ENCODE measurements at places on chromosomes 7 and 10.

- peak; percentile 5 for DNase-seq
Measured at GRCh38 chr10:93068411-93069244, 5.1 kb upstream of the CYP26A1 start.

DNA sequence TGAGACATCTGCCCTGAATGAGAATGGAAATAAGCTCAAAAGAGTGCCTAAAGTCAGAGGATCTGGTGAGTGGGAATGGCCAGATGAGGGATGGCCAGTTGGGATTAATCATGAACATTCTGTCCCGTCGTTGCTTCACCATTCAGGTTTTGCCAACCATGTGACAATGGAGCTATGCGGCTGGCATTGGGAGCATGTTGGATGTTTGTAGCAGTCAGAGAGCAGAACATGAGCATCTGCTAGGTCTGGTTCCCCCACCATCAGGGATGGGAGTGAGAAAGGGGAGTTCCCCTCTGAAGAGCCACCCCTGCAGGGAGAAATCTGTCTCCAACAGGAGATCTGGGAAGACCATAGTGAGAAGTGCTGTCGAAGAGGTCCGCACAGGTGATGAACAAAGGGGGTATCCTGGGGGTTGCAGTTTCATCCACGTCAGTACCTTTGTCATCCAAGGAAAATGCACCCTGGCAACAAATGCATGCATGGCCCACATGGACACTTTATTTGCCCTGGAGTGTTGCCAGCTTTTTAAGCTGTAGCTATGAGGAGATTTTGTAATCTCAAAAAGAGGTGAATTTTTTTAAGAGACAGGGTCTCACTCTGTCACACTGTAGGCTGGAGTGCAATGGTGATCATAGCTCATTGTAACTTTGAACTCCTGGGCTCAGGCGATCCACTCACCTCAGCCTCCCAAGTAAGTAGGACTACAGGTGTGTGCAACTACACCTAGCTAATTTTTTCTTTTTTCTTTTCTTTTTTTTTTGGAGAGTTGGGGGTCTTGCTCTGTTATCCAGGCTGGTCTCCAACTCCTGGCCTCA is 190.2 kb downstream of the CAMK1D start:
- peak; percentile 50 for DNase-seq

DNA sequence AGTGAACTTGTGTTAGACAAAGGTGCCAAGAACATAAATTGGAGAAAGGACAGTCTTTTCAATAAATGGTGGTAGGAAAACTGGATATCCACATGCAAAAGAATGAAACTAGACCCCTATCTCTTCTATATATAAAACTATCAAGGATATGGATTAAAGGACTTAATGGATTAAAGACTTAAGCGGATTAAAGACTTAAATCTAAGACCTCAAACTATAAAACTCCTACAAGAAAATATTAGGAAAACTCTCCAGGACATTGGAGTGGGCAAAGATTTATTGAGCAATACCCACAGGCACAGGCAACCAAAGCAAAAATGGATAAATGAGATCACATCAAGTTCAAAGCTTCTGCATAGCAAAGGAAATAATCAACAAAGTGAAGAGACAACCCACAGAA is 242.9 kb upstream of the MEOX2 start:
- no peak for DNase-seq

- DNase-seq = no peak
Measured at GRCh38 chr10:129961157-129961701, 2.8 kb downstream of the EBF3 start.

GRCh38 chr7:157523371-157523765 is 186.6 kb downstream of the DNAJB6 start:
- no peak for DNase-seq

DNA sequence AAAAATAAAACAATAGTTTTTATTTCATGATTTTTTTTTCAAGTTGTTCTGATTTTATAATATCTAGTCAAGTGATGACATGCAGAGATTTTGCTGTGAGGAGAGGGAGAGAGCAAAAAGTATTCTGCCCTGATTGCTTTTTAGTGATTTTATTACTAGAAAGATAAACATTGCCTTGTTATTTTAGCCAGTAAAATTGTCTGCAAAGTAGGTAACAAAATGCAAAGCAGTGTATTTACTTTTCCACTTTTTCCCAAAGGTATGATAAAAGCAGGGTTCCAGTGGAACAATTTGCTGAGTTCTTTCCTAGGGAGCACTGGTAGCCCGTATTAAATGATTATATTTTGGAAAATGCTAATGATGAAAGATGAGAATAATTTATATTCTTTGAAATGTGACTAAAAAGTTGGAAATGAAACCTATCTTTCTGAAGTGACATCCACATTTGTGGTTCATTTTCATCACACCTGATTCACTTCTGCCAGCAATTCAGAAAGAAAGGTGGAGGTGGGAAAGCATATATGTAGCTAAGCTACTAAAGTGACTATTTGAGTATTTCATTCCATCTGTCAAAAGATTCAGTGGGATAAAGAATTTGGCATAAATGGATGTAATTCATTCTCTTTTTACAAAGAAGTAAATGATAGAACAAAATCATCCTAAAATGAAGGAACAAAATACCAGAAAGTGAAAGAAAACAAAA is 300.3 kb downstream of the ADK start:
- DNase-seq = no peak

DNA sequence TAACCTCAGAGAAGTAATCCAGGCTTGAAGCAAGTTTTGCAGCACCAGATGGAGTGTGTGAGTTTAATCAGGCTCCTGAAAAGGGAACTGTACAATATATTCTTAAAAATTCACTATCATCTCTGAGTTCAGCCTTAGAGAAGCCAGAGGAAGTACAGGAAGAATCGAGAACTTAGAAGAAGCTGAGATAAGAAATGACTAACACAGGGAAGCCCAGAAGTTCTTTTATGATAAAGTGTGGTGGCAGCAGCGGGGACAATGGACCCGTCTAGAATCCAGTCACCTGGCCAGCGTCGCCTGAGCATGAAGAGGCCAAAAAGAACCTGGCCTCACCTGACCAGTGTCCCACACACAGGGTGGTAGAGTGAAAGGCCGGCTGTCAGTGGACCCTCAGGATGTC is 161.0 kb downstream of the USP6NL start:
- DNase-seq = no peak

DNA sequence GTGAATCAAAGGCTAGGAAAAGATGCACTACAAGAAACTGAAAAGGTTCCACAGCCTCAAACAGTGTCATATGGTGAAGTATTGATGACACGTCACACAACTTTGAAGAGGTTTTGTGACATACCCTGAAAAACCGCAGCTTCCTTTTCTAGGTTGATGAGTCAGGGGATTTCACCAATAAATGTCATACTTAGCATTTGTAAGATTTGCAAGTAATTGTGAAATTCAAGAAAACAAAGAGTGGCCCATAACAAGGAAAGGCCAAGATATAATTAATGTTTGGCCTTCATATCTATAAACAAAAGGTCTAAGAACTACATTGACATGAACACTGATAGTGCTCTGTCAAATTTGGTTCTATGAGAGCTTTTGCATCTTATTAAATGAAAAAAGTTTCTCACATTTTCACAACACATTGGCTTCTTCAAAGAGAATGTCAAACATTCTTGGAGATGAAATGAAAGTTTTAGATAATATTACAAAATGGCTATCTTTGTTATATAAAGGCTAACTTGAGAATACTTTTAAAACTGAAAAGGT is 62.0 kb upstream of the NAMPT start:
- no peak for DNase-seq

DNA sequence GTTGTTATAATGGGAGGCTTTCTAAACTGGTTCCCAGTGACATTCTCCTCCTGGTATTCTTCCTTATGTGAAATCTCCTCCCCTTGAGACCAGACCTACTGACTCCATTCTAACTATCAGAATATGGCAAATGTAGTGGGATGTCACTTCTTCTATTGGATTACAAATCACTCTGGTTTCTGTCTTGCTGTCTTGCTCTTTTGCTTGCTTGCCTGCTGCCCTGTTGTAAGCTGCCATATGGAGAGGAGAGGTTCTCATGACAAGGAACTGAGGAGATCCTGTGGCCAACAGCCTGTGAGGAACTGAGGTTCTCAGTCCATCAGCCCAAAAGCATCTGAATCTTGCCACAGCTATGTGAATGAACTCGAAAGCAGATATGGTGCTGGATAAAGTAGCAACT is 4.7 kb upstream of the NRCAM start:
- peak; percentile 87 for DNase-seq

GRCh38 chr10:118501171-118501570 is 94.3 kb downstream of the PRLHR start:
- no peak for DNase-seq

DNA sequence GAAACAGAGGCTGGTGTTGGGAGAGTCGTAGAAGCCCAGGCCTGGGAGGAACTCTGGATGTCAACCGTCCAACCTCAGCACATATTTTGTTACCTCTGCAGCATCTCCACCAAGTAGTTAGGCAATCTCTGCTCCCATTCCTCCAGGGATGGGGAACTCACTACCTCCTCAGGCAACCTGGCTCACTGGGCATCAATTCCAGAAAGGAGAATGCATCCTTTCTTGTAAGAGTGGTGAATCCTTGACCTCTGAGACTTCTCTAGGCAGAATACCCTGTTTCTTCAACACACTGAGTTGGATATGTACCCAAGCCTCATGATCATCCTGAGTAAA is 136.7 kb upstream of the ZMIZ1 start:
- no peak for DNase-seq

- no peak for DNase-seq
Measured at GRCh38 chr7:98514211-98515031, 102.7 kb upstream of the NPTX2 start.

DNA sequence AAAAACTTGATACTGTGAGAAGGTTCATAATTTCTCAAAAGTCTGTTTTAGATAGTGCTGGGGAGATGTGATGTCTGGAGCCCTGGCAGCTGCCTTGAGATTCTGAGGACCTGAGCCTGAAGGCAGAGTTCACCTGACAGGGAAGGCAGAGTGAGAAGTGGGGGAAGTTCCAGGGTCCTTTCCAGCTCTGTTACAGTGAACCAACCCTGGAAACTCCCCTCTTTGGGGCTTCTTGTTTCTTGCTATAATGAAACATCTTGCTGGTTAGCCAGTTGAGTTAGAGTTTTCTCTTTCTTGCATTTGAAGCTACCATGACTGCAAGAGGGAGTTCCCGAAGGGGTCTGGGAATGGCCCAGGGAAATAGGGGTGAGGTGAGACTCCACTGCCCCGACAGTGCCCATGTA is 158.9 kb upstream of the TNRC18 start:
- DNase-seq = no peak

GRCh38 chr10:97335188-97335619 is 675 bp upstream of the FRAT2 start:
- no peak for DNase-seq

GRCh38 chr10:74081941-74082718 is 68.5 kb downstream of the AP3M1 start:
- no peak for DNase-seq

GRCh38 chr10:78802866-78803265 is 265.9 kb upstream of the ZMIZ1 start:
- peak; percentile 74 for DNase-seq

DNA sequence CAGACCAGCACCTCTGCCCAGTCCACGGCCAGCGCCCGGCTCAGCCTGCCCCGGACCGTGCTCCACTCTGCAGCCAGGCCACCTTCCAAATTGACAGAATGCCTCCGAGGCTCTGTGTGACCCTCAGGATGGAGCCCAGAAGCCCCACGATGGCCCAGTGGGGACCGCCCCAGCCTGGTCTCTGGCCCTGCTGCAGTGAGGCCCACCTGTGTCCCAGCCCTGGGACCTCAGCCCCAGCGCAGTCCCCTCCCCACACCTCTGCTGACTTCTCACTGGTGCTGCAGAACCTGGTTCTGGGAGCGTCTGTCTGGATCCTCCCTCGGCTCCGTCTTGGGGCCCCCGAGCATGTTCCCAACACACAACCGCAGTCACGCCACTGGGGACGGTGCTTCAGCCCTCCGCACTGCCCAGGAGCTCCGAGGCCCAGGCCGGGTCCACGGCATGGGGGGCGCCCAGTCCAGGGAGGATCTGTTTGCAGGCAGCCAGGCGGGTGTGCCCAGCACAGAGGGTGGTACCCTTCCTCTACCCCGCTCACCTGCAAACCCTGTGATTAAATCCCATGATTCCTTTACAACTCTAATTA is 248.1 kb downstream of the ELFN1 start:
- no peak for DNase-seq

- DNase-seq = no peak
Measured at GRCh38 chr7:105285118-105285874, 103.4 kb downstream of the SRPK2 start.

All from NCI-H1694 treated with DMSO at 0.1 percent for 48 hours (cell line).